Inflammatory macrophage (primary cell): ENCODE measurements at places on chromosomes 11 and 22.

- DNase-seq: no peak
Measured at GRCh38 chr22:26890870-26891269, 233.5 kb downstream of the MIAT start.

DNA sequence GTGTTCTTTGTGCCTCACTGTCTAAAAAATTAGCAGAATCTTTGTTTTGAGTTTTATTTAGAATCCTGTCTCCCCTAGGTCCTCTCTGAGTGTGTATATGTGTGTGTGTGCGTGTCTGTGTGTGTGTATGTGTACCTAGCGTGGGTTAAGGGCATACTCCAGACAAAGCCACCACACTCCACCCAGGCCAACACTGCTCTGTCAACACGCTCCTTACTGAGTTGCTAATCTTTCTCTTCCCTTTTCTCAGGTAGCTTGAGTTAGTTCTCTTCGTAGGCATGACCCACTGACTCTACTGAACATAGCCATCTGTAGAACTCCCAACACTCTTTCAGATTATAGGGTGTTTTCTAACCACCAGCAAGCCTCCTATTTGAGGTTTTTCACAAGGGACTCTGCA is 131.1 kb downstream of the LRRC4C start:
- DNase-seq: no peak

DNA sequence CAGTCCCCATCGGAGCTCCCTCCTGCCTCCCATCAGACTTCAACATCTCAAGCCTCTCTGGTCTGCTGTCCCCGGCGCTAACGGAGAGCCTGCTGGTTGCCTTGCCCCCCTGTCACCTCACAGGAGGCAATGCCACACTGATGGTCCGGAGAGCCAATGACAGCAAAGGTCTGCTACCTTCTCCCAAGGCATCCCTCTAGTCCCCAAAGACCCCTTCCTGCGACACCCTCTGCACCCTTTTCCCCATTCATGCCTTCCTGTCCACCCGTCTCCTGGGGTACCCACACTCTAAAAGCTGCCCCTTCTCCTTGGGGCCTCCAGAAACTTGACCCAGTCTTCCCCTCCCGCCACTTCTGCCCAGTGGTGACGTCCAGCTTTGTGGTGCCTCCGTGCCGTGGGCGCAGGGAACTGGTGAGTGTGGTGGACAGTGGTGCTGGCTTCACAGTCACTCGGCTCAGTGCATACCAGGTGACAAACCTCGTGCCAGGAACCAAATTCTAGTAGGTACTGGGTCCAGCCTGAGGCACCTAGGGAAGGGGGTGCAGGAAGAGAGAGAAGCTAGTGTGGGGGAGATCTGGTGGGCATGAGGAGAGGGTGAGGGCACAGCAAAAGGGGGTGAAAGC is 860 bp downstream of the UPK2 start:
- no peak for DNase-seq

DNA sequence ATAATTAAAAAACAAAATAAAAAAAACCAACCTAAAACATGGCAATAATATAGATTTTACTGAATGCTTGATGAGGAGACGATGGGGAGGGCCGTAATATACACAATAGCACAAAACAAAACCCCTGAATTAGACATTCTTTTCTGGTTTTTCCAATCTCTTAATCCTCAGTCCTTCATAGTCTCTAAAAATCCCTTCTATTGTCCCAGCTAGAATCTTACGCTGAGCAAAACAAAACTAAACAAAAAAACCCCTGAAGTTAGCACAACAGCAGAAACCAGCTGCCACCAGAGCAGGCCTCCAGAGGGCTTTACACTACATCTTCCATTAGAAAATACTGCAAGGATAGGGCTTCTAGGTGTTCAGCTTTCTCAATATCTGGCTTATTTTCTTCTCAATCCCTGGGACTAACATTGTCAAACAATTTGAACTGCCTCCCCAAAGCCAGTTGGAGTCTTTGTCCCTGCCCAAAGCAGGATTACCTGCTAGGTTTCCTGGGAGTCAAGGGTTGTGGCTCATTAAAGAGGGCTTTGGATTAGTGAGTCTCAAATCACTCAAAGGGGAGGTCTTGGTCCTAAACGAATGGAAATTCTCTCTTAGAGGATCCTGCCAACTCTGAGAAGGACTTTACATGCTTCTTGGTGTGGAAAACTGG is 2.1 kb upstream of the RNF26 start:
- no peak for DNase-seq

- peak; percentile 39 for DNase-seq
Measured at GRCh38 chr11:94171693-94172440, 43.2 kb downstream of the PANX1 start.

GRCh38 chr11:36212564-36213392 is 76.4 kb downstream of the COMMD9 start:
- no peak for DNase-seq

DNA sequence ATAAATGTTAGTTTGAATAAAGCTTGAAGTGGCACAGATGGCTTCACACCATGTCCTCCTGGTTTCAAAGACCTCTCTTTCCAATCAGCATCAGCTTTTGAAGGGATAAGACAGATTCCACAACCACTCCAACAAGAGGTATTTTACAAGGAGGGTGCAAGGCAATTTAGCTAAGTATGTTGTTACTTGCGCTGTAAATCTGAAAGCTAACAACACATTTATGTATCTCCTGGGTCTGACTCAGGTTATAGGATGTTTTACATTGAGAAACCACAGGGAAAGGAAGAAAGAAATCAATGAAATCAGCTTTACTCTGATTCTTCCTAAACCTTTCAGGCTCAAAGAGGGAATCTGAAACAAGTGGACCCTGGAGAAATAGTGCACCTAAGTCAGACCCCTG is 12.1 kb downstream of the CWC15 start:
- DNase-seq: no peak

DNA sequence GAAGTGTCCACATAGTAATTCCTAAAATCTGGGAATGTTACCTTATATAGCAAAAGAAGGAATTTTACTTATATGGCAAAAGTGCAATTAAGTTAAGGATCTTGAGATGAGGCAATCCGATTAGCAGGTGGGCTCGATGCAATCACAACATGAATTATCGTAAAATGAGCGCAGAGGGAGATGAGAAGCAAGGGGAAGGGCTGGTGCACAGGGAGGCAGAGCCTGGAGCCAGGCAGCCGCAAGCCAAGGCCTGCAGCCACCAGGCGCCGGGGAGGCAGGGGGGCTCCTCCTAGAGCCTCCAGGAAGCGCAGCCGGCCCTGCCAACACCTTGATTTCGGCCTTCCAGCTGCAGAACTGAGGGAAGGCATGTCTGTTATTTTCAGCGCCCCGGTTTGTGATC is 85.7 kb downstream of the CELSR1 start:
- no peak for DNase-seq

DNA sequence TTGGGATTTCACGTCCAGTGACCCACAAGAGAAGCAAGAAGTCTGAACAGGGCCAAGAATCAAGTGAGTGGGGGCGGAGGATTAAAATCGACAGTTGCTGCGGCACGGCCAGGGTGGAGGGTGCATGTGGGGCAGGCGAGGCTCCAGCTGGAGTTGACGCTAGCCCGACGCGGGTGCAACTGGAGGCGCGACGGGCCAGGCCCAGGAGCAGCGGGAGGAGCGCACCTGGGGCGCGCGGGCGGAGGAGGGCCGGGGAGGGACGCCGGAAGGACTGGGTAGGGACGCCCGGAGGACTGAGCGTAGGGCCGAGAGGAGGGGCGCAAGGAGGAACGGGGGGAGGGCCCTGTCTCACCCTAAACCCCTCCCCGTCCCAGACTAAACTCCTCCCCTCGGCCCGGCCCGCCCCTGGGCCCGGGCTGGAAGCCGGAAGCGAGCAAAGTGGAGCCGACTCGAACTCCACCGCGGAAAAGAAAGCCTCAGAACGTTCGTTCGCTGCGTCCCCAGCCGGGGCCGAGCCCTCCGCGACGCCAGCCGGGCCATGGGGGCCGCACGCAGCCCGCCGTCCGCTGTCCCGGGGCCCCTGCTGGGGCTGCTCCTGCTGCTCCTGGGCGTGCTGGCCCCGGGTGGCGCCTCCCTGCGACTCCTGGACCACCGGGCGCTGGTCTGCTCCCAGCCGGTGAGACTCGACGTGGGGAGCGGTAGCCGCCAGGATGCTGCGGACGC is at the start of gene IL17RA:
Gene IL17RA (plus strand): TSS at position 447 of the 723 bp plus-strand sequence. CDS start 92 bp downstream, at position 539.
- DNase-seq: peak; percentile 94

DNA sequence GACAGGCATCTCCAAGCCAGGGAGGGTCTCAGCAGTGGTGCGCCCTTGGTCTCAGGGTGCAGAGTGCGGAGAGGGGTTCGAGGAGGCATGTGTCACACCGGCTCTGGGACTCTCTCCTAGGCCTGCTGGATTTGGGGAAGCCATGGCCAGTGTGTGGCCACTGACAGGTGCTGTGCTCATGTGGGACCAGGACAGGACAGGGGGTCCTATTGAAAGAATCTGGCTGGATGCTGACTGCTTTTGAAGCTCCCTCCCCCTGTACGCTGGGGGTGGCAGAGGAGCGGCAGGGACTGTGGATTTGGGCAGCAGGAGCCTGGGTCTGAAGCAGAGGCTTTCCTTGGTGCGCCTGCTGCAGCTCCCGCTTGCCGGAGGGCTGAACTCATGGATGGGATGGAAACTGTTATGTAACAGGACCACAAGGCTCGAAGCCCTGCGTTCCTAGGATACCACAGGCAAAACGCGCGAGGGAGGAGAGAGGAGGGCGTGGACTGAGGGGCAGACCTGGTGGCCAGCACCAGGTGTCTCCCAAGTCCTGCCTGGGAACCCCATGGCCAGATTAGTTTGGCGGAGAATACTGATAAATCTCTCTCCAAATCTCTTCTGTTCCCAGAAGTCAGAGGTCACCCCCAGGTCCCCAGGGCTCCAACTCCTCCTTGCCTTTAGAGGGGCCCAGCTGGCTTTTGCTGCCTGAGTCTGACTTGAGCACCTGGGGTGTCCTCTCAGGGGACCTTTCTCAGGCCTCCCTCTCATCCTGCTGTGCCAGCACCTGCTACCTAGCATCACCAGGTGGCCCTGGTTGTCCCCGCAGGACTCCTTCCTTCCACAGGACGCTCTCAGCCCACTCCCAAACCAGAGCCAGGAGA is 13.8 kb upstream of the TEF start:
- DNase-seq: no peak

DNA sequence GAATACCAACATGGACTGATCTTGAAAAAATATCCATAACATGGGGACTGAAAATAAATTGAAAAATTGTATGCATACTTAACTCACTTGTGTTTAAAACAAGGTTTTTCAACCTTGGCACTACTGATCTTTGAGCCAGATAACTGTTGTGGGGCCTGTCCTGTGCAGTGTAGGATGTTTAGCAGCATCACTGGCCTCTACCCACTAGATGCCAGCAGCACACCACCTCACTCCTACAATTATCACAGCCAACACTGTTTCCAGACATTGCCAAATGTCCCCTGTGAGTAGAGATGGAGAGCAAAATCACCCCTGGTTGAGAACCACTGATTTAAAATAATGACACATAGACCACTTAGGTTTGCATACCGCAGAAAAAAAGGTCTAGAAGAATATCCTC is 45.0 kb upstream of the SLC1A2 start:
- DNase-seq: no peak

GRCh38 chr11:68153742-68154141 is 32.6 kb upstream of the CHKA start:
- no peak for DNase-seq

DNA sequence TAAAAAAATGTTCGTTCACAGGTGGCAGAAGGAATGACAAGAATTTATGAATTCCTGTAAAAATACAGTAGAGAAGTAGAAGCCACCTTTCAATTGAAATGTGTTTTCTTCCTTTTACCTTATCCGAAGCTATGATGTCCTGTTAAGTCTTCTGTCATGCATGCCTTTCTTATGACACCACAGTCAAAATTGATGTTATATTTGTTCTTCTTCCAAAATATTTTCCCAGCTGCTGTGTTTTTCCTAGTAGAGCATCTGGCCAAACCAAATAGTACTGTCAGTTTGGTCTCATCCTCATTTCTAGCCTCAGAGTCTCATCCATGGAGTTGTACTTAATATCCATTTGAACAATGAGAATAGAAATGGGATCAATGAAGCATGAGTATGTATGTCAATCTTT is 206.1 kb downstream of the PGR start:
- no peak for DNase-seq

DNA sequence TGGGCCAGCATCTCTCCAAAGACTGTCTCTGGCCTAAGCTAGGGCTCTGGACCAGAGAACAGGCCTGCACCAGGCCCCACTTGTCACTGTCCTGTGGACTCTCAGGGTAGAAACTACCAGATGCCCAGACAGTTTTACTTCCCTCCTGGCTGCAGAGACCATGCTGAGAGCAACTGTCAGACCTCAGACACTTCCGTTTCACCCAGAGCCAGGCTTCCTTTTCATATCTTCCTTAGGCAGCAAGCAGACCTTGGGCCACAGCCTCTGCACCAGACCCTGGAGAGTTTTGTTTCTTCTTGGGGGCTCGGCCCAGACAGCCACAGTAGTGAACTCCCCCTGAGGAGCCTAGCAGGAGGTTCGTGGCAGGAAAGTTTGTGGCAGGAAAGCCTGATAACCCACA is 12.1 kb upstream of the FCHSD2 start:
- peak; percentile 77 for DNase-seq

- peak; percentile 68 for DNase-seq
Measured at GRCh38 chr22:21857481-21857914, 9.9 kb downstream of the MAPK1 start.

GRCh38 chr11:126318574-126319373 is 14.9 kb downstream of the DCPS start:
- DNase-seq: peak; percentile 82

- DNase-seq: no peak
Measured at GRCh38 chr11:93686226-93686625, 24.7 kb downstream of the CEP295 start.

DNA sequence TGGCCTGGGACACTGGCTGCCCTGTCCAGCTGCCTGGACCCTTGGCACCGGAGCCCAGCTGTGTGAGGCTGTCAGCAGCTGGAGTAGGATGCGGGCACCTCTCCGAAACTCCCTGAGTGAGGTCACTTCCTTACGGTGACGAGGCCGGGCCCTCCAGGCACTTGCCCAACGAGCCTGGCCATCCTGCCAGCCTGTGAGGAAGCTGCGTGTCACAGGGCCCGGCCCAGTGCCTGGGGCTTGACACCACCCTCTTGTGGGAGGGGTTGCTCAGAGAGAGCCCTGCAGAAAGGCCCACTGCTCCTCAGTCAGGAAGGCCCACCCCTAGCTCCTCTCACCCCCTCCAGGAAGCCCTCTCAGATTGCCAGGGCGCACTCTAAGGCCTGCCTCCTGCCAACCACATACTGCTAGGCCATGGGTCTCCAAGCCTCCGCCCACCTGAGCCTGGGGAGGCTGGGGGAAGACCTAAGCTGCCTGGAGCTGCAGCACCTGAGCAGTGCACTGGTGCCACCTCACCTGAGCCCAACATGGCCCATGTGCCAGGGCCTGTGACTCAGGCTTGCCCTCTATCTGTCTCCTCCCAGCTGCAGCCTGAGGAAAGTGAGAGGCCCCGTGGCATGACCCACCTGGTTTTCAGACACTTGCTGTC is 4.3 kb upstream of the PHLDA2 start:
- DNase-seq: peak; percentile 98
